Caco-2 (cell line): ENCODE measurements at places on chromosomes 2 and 18.

DNA sequence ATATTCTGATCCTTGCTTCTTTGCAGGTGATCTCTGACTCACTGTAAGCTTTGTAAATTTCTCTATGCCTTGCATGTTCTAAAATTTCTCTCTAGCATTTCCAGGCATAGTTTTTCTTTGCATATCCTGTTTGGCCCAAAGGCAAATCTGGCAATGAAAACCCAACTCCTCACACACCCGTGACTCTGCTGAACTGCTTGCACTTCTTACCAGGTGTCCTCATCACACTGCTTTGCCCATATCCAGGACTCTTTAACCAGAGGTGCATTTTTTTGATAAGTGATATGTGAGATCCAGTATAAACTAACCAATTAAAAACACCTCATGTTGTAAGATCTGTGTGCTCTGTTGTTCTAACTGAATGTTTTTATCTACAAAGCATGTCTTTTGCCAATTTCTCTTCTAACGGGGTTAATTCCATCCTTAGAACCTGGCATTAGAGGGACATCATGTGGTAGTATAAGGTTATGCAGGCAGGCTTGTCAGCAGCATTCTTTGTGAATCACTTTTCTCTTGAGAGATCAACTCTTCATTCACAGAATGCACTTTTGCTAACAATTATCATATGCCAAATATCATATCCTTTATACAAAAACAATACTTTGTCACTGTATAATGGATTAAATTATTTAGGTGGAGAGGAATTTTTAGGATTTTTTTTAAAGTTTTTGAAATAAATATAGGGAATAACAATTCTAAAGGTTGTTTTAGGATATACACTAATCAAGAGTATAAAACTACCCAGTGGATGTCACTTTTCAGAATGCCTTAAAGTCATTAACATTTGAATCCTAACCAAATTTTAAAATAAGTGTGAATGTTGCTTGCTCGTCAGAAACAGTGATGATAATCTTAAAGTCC is 20.8 kb upstream of the TMX3 start:
- no peak for DNase-seq

DNA sequence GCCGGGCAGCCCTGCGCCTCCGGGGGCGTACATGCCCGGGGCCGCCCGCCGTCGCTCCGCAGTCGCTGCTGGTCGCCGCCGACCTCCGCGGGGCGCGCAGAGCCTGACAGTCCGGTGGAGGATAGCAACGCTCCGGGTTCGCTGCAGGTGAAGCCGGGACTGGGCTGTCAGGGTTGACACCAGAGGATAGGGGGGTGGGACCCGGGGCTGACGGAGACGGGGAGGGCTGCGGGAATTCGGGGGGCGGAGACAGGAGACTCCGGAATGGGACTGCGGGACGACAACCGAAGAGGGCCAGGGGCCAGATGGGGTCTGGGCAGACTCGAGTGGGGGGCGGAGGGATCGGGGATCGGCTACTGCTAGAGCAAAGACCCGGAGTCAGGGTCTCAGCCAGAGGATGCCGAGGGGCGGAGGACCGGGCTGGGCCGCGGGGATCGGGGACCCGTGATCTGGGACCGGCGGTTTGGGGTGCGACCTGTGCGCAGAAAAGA is 403 bp downstream of the TMEM127 start:
- peak; percentile 68 for DNase-seq

GRCh38 chr2:38239452-38239851 is 137.6 kb downstream of the ATL2 start:
- no peak for DNase-seq

GRCh38 chr2:7906431-7906830 is 775.4 kb upstream of the ID2 start:
- no peak for DNase-seq

DNA sequence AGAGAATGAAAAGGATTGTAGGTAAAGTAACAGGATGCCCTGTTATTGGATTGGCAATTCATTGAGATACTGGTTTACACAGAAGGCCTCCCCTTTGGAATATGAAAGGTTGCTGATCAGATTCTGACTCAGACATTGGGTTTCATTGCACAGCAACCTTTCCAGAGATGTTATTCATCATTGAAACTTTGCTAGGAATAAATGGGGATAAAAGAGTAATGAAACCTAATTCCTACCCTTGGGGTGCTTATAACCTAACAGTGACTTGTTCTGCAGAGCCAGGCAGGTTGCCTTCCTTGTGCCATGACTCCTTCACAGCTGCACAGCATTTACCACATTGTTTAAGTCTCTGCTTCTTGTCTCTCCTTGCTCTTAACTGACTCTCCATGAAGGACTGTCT is 5.0 kb downstream of the NAB1 start:
- DNase-seq = no peak

GRCh38 chr2:20451341-20451740 is 4.5 kb downstream of the RHOB start:
- DNase-seq = no peak

DNA sequence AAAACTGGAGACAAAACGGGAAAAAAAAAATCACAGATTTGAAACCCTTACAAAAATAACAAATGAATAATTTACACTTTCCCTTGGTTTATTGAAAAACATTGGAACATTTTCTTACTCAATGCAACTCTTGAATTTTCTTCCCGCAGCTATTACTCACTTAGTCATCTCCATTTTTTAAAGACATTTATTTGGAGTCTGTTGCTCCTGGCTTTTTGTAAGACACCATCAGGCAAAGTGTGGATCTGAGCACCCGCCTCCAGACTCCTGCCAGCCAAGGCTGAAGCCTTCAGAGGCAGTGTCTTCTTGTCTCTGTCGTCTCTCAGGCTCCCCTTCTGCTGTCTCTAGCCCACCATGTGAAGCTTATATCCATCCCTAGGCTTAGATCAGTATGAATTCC is 46.2 kb downstream of the TRIB2 start:
- no peak for DNase-seq

- peak; percentile 33 for DNase-seq
Measured at GRCh38 chr2:43469094-43469493, 126.7 kb downstream of the THADA start.

- DNase-seq = no peak
Measured at GRCh38 chr2:60140185-60140584, 413.3 kb downstream of the BCL11A start.

DNA sequence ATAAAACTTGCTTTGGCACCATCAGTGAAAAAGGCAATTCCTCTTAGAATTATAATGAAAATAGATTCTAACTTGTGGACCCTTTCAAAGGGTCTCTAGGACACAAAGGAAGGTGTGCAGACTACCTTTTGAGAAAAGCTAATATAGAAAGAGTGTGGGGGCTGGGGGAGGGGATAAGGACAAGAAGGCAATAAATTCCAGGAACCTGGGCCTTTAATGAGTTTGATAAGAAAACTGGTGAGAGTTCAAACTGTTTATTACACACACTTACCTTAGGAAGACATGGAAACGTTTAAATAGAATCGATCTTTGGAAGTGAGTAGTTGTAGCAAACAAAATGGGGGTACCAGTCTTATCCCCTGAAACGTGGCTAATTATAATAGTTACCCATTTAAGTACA is 39.6 kb upstream of the PGAP1 start:
- no peak for DNase-seq

DNA sequence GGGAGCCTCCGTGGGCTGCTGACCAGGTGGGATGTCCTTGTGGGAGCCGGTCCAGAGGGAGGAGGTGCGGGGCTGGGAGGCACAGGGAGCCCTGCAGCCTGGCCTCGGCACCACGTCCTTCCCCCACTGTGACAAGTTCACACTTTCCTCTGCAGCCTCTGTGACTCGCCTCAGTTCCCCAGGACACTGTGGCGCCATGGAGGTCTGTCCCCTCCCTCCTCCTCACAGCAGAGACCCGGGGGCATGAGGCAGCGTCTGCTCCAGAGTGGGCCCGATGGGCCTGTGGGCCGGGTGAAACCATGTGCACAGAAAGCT is 27.3 kb upstream of the KCNG2 start:
- DNase-seq = no peak

DNA sequence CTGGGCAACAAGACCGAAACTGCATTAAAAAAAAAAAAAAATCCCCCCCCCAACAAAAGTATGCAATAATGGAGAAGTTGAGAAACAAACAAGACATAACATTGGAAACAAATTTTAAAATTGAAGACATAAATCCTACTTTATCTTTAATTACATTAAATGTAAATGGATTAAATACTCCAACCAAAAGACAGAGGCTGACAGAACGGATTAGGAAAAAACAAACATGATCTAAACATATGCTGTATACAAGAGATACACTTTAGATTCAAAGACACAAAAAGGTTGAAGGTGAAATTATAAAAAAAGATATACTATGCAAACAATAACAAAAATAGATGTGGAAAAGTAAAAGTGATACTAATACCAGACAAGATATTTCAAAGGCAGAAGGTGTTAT is 350.8 kb upstream of the RGPD4 start:
- DNase-seq = no peak

GRCh38 chr18:27276479-27276878 is 91.4 kb upstream of the CHST9 start:
- DNase-seq = no peak
